ENCODE measurements at places on chromosomes 5 and 9.

DNA sequence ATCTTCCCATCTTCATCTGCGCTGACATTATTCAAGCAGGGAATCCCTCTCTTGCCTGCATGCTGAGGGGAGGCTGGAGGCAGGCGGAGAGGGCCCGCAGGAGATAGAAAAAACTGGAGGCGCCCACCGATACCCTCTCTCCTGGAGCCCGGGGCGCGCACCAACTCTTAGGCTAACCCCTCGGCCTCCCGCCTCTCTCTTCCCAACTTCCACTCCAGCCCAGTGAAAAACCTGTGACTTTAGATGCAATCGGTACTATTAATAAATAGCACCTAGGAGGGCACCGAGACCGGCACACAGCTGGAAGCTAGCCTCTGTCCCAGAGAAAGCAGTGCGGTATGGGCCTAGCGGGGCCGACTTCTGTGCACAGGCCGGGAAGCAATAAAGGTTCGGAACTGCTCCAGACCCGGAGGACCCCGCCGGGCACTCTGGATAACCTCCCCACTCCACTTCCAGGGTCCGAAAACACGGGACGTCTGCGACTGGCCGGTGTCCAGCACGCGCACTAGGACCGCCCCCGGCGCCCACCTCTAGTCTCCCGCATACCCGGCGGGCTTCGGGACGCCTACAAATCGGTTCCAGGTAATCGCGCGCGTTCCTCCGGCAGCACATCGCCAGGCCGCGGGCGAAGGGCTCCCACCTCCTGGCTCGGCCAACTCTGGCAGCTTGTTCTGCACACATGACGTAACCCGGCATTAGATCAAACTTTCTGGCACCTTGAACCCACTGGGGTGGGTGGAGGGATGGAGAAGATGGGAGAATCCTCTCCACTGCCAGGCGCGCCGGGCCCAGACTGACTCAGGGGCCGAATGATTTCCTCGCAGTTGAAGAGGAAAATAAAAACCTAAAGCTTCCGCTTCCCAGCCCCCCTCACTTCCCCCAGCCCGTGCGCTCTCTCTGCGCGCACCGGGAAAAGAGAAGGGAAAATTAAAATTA is 1.4 kb downstream of the EFNA5 start:
- DNase-seq = no peak

GRCh38 chr9:133144904-133145851 is 18.5 kb downstream of the GBGT1 start:
- no peak for DNase-seq

DNA sequence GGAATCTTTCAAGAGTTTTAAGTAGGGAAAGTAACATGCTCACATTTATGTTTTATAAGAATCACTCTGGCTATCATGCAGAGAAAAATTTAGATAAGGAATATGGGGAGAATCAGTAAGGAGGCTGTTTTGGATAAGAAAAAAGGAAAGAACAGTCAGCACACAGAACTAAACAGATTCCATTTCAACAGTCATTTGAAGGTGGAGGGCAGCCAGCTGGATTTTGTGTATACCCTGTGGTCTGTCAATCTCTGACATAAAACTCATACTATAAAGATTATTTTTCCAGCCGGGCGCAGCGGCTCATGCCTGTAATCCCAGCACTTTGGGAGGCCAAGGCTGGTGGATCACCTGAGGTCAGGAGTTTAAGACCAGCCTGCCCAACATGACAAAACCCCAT is 64.2 kb downstream of the PCA3 start:
- DNase-seq = no peak

GRCh38 chr5:9834871-9835770 is 205.0 kb upstream of the TAS2R1 start:
- DNase-seq = no peak

DNA sequence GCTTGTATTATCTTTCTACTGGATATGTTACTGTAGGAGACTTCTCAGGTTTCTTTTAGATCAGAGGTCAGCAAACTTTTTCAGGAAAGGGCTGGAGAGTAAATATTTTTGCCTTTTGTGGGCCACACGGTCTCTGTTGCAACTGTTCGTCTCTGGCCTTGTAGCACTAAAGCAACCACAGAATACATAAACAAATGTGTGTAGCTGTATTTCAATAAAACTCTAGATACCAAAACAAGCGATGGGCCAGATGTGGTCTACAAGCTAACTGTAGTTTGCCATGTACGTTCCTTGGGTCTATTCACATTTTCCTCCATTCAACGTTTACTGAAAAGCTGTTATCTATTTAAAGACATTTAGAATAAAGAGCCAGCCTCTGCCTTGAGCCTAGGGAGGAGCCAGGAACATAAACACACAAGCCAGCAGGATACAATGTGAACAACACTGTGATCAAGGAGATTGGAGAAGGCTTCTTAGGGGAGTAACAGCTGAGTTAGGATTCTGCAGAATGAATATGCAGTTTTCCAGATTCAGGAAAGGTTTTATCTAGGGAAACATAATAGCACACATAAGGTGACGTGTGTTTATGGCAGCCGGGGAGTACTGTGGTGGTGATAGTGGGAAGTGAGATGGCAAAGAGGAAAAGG is 33.0 kb upstream of the HOMER1 start:
- no peak for DNase-seq

GRCh38 chr9:16516891-16517290 is 353.6 kb downstream of the BNC2 start:
- DNase-seq = no peak

GRCh38 chr5:10913841-10914240 is 152.8 kb upstream of the DAP start:
- no peak for DNase-seq

Data from NCI-H1092 (cell line).